Glutamatergic neuron (in vitro differentiated cells): ENCODE measurements at places on chromosomes 13 and 19. TPM values are rescaled to one million over a fixed set of nuclear protein-coding genes. Genes with fewer than 3 reads are reported as not detected.
A peak's percentile ranks its signal among the peaks of the same experiment; 100 is the strongest.

- no peak for DNase-seq
Measured at GRCh38 chr13:78636495-78636894, 22.5 kb downstream of the OBI1 start.

DNA sequence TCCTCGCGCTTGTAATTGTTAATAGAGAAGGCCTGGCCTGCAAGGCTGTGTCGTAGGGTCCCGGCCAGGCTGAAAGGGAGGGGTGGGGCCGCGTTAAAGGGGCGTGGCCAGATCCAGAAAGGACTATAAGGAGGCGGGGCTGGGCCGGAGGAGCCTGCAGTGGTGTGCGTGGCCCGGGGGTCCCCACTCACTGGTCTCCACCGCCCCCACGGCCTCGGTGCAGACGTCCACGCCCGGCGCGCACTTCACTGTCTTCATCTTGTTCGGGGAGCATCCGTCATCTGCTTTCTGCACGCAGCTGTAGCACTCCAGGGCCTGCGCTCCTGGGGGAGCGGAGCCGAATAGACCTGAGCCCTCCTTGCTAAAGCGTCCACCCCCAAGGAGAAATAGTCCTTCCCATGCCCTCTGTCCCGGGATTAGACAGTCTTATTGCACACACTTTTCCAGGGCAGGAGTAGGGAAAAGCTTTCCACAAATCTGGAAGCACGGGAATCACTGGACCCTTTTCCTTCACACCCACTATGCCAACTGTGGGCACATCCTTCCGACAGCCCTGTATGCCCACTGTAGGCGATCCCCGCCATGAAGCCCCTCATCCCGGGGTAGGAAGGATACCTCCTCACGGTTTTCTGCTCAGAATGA is 1.2 kb downstream of the LYPD3 start:
- DNase-seq: peak; percentile 75

- DNase-seq: no peak
Measured at GRCh38 chr13:67148161-67148571, 82.0 kb downstream of the PCDH9 start.

GRCh38 chr13:75636436-75637180 is 478 bp downstream of the LMO7 start:
- peak; percentile 33 for DNase-seq

Gene PTPRH
- total RNA-seq: 7.4 TPM

Gene GRIK5
- 79.1 TPM for total RNA-seq
